ENCODE measurements at places on chromosomes 11 and 22. TPM values are rescaled to one million over a fixed set of nuclear protein-coding genes. Genes with fewer than 3 reads are reported as not detected.
A peak's percentile ranks its signal among the peaks of the same experiment; 100 is the strongest.

- no peaks in the 10 kb centered on the region for H3K36me3 ChIP-seq
- H3K27me3 ChIP-seq, result no peaks in the 10 kb centered on the region
- no peak for DNase-seq
- H3K4me1 ChIP-seq, result no peaks in the 10 kb centered on the region
Measured at GRCh38 chr11:28702871-28703270, 594.7 kb downstream of the METTL15 start.

Gene SYT9
- 3.7 TPM for total RNA-seq

DNA sequence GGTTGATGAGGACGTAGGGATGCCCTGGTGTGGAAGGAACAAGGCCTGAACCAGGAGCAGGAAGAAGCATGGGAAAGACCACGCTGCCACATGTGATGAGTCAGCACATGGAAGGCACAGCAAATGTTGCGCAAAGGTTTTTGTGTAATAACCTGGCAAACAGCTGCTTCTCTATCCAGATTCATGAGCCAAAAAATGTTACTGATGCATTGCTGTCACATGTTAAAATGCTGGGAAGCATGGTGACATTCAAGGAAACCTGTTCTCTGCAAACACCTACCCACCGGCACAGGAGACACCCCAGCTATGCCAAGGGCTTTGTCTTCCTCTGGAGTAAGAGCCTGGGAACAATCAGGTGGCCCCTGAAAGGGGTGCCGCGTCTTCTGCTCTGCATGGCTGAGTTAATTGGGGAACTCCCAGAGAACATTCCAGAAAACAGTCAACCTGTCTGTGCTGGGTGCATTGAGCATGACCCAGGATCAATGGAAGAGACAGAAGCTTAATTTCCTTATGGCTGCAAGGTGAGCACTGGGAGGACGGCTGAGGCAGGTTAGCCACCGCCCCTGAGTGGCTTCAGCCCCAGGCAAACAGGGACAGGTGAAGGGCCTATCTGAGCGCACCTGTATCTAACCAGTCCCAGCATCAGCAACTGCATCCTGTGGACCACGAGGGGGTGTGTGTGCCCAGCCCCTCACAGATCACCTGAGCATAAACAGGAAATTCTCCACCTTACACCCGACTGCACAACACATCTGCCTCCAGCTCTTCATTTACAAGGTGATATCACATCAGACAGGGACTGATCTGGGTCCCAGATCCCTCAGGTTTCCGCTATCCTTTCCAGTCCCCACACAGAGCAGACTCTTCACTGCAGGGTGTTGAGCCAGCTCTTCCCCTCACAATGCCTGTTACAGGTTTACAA, 108.4 kb downstream of the GGTLC2 start:
- no peak for DNase-seq
- no peaks in the 10 kb centered on the region for H3K27me3 ChIP-seq
- H3K27ac ChIP-seq, result no peak overlapping the region
- no peaks in the 10 kb centered on the region for H3K36me3 ChIP-seq
- H3K4me1 ChIP-seq, result no peaks in the 10 kb centered on the region

- H3K4me3 ChIP-seq, result no peak overlapping the region
- H3K36me3 ChIP-seq, result no peaks in the 10 kb centered on the region
- no peak overlapping the region for H3K27ac ChIP-seq
- H3K27me3 ChIP-seq, result peaks cover 3% of the 10 kb centered on the region
Measured at GRCh38 chr11:59283825-59284772, 71.4 kb upstream of the MPEG1 start.

Gene FZD4
- total RNA-seq, result 11.1 TPM

- no peak overlapping the region for H3K4me3 ChIP-seq
- H3K4me1 ChIP-seq, result no peaks in the 10 kb centered on the region
- peaks cover 69% of the 10 kb centered on the region for H3K27me3 ChIP-seq
- no peaks in the 10 kb centered on the region for H3K36me3 ChIP-seq
Measured at GRCh38 chr11:13965337-13965736, 2.8 kb downstream of the SPON1 start.

GRCh38 chr11:18761741-18762140, 29.9 kb downstream of the PTPN5 start:
- DNase-seq, result no peak
- peaks cover 4% of the 10 kb centered on the region for H3K27me3 ChIP-seq
- no peak overlapping the region for H3K4me3 ChIP-seq
- no peak overlapping the region for H3K27ac ChIP-seq
- peaks cover 7% of the 10 kb centered on the region for H3K4me1 ChIP-seq

GRCh38 chr22:32801537-32802236, at the start of gene TIMP3:
TSS of gene TIMP3 (plus strand) at chr22:32801705. CDS start at chr22:32802002, 297 bp downstream.
- peaks cover 2% of the 10 kb centered on the region for H3K27me3 ChIP-seq
- no peaks in the 10 kb centered on the region for H3K4me1 ChIP-seq
- H3K4me3 ChIP-seq, result peak within 1 kb of the TSS; percentile 30
- DNase-seq, result no peak
- H3K36me3 ChIP-seq, result no peaks in the 10 kb centered on the region

- no peak for DNase-seq
- no peak overlapping the region for H3K27ac ChIP-seq
- no peaks in the 10 kb centered on the region for H3K4me1 ChIP-seq
- H3K27me3 ChIP-seq, result no peaks in the 10 kb centered on the region
- H3K4me3 ChIP-seq, result no peak overlapping the region
Measured at GRCh38 chr11:34460278-34460677, 21.5 kb downstream of the CAT start.

Gene NPTXR
- 32.6 TPM for total RNA-seq

GRCh38 chr11:76621868-76622267, 48.7 kb downstream of the LRRC32 start:
- no peaks in the 10 kb centered on the region for H3K27me3 ChIP-seq
- no peak overlapping the region for H3K27ac ChIP-seq
- H3K4me3 ChIP-seq, result no peak overlapping the region
- no peaks in the 10 kb centered on the region for H3K36me3 ChIP-seq
- DNase-seq, result no peak
- no peaks in the 10 kb centered on the region for H3K4me1 ChIP-seq

DNA sequence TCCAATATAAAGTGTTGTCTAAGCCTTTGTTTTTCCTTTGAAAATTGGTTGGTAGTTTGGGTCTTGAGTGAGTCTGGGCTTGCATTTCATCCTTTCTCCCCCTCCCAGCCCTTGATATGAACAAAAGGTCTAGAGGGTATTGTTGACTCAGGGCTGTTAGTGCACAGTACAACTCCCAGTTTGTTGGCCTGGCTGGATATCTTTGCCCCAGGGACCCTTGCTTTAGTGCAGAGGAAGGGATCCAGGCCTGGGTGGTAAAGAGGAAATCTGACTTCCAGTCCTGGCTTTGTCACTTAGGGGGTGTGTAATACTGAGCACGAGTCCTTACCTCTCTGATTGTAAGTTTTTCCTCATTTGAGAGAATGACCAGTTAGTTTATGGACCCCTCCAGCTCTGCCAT, 330.4 kb downstream of the TMEM135 start:
- H3K4me3 ChIP-seq, result no peak overlapping the region
- no peak overlapping the region for H3K27ac ChIP-seq
- no peaks in the 10 kb centered on the region for H3K36me3 ChIP-seq
- peaks cover 24% of the 10 kb centered on the region for H3K27me3 ChIP-seq
- H3K4me1 ChIP-seq, result no peaks in the 10 kb centered on the region

Gene IRAG1
- 0.21 TPM for total RNA-seq

GRCh38 chr22:30426388-30427353, 1.1 kb downstream of the MTFP1 start:
- peak overlapping the region; percentile 62 for H3K4me3 ChIP-seq
- no peak for DNase-seq
- H3K27me3 ChIP-seq, result no peaks in the 10 kb centered on the region
- peak overlapping the region; percentile 88 for H3K27ac ChIP-seq

All from Panc1 (cell line).